Activated B cell treated with CpG ODN at 0.5 μM for 24 hours (primary cell): ENCODE measurements at places on chromosomes 7 and 10. TPM values are rescaled to one million over a fixed set of nuclear protein-coding genes. Genes with fewer than 3 reads are reported as not detected.

GRCh38 chr7:24851786-24852185 is 94.5 kb upstream of the GSDME start:
- H3K4me1 ChIP-seq: peaks cover 7% of the 10 kb centered on the region
- DNase-seq: no peak
- H3K4me3 ChIP-seq: no peak overlapping the region
- H3K27ac ChIP-seq: no peak overlapping the region

DNA sequence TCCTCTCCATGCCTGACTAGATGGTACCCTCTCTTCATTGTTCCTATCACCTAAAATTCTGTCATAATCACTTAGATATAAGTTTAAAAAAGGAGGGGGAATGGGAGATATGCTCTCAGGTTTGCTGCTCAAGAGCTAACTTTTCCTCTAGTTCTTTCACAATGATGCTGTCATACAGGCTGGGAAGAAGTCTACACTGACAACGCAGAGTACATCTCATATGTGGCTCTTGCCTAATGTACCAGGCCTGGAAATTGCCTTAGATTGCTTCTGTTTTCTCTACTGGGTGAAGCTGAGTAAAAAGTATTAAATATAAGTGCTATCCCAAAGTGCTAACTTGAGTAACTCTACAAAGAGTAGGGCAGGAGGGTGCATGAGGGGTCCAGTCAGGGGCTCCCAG is 43.8 kb upstream of the BET1 start:
- H3K4me1 ChIP-seq: peaks cover 74% of the 10 kb centered on the region
- peak overlapping the region; percentile 82 for H3K27ac ChIP-seq
- H3K27me3 ChIP-seq: no peaks in the 10 kb centered on the region
- no peak for DNase-seq
- H3K4me3 ChIP-seq: peak overlapping the region; percentile 13

DNA sequence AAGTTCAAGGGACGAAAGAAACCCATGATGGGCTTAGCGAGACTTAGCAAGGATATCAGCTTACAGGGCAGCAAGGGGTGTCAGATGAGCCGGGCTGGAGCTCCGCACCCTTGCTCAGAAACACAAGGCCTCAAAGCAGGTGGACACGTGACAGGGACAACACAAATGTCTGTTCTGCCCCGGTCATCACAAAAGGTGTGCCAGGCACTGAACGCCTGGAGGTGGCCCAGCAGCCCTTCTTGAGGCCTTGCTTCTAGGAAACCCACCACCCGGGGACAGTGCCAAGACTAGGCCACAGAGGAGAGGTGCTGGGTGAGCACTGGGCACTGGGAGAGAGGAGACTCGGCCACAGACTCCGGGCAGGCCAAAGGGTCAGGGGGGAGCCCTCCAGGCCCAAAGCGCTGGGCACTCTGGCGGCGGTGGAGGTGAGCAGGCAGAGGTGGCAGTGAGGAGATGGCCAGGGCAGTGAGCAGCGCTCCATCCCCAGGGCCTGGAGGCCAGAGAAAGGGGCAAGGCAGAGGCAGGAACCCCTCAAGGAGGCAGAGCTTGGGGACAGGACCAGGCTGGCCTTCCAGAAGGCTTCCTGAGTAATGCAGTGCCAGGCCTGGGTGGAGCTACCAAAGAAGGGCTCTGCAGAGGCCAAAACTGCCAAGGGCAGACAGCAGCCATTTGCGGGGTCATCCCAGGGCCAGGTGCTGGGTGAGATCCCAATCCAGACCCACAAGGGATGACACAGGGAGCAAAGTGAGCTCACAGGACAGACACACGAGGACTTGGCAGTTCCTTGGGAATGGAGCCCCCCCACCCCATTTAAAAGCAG is 22.7 kb downstream of the EBF3 start:
- peaks cover 9% of the 10 kb centered on the region for H3K27me3 ChIP-seq
- H3K36me3 ChIP-seq: no peaks in the 10 kb centered on the region
- DNase-seq: no peak
- H3K4me1 ChIP-seq: no peaks in the 10 kb centered on the region

The OR2A1 gene
- total RNA-seq: 0.05 TPM in 1 of 2 replicates, not detected in the other

DNA sequence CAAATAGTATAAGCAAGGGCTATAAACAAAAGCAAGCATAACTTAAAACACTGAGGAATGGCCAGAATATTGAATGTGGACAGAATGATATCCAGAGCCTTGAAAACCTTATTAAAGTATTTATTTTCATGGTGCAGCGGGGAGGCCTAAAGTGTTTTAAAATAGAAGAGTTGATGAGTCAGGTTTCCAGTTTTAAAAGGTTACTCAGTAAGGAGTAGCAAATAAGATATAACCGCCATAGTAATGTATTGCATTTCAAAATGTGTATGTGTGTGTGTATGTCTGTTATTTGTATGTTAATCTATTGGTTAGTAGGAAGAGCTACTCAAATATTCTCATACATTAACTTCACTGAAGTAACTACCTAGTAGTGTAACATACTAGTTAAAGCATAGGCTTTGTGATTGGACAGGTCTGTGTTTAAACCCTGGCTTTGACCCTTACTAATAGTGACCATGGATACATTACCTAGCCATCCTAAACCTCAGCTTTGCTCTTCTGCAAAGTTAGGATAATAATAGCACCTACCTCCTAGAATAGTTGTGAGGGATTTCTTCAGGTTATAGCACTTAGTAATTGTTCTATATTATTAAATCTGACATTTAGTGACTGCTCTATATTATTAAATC is 16.9 kb downstream of the CUTC start:
- H3K4me3 ChIP-seq: no peak overlapping the region
- H3K36me3 ChIP-seq: peaks cover 79% of the 10 kb centered on the region
- H3K4me1 ChIP-seq: no peaks in the 10 kb centered on the region
- DNase-seq: no peak
- no peak overlapping the region for H3K27ac ChIP-seq

GRCh38 chr10:35639728-35640401 is 2.2 kb downstream of the FZD8 start:
- H3K27me3 ChIP-seq: peaks cover 44% of the 10 kb centered on the region
- peaks cover 30% of the 10 kb centered on the region for H3K4me1 ChIP-seq
- H3K36me3 ChIP-seq: no peaks in the 10 kb centered on the region
- no peak for DNase-seq

GRCh38 chr10:60677531-60678129 is 100.6 kb upstream of the CDK1 start:
- no peak overlapping the region for H3K27ac ChIP-seq
- H3K4me3 ChIP-seq: no peak overlapping the region
- H3K27me3 ChIP-seq: peaks cover 4% of the 10 kb centered on the region
- no peak for DNase-seq
- H3K4me1 ChIP-seq: no peaks in the 10 kb centered on the region

- H3K27ac ChIP-seq: peak overlapping the region; percentile 53
- H3K36me3 ChIP-seq: no peaks in the 10 kb centered on the region
- DNase-seq: no peak
These were observed 980 bp upstream of the SH2B2 start for GRCh38 chr7:102285540-102286236.

- no peak overlapping the region for H3K27ac ChIP-seq
- no peak overlapping the region for H3K4me3 ChIP-seq
- H3K27me3 ChIP-seq: peaks cover 2% of the 10 kb centered on the region
- H3K4me1 ChIP-seq: peaks cover 52% of the 10 kb centered on the region
- no peaks in the 10 kb centered on the region for H3K36me3 ChIP-seq
These were observed 185.5 kb downstream of the ZMYND11 start for GRCh38 chr10:320771-321170.

DNA sequence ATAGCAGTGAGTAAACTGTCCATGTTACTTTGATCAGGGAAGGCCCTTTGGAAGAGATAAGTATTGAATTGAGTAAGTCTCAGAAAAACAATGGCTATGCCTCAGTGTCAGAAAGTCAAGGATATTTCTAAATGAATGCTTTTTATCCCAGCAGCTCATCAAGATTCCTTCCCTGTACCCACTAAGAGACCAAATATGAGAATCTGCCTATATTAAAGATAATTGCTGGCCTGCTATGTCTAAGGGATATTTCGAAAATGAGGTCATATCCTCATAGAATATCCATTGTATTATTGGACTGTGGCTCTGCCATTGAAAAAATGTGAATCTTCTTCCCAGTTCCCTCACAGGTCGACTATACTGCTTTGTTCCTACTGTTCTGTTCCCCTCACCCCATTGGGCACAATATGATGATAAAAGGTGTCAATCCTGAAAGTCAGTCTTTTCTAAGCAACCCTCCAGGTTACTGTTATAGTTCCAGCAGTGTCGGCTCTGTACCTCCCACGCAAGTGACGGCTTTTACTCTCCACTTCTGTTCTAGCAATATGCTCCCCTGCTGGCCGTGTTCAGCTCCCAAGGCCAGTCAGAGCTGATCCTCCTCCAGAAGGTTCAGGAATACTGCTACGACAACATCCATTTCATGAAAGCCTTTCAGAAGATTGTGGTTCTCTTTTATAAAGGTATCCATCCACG is 51.7 kb downstream of the BZW2 start:
- no peak overlapping the region for H3K27ac ChIP-seq
- H3K4me1 ChIP-seq: no peaks in the 10 kb centered on the region
- DNase-seq: no peak
- H3K27me3 ChIP-seq: no peaks in the 10 kb centered on the region

GRCh38 chr10:105473170-105473569 is 832.1 kb downstream of the SORCS3 start:
- H3K27ac ChIP-seq: no peak overlapping the region
- no peaks in the 10 kb centered on the region for H3K36me3 ChIP-seq
- H3K4me1 ChIP-seq: no peaks in the 10 kb centered on the region
- no peaks in the 10 kb centered on the region for H3K27me3 ChIP-seq
- no peak overlapping the region for H3K4me3 ChIP-seq
- no peak for DNase-seq

DNA sequence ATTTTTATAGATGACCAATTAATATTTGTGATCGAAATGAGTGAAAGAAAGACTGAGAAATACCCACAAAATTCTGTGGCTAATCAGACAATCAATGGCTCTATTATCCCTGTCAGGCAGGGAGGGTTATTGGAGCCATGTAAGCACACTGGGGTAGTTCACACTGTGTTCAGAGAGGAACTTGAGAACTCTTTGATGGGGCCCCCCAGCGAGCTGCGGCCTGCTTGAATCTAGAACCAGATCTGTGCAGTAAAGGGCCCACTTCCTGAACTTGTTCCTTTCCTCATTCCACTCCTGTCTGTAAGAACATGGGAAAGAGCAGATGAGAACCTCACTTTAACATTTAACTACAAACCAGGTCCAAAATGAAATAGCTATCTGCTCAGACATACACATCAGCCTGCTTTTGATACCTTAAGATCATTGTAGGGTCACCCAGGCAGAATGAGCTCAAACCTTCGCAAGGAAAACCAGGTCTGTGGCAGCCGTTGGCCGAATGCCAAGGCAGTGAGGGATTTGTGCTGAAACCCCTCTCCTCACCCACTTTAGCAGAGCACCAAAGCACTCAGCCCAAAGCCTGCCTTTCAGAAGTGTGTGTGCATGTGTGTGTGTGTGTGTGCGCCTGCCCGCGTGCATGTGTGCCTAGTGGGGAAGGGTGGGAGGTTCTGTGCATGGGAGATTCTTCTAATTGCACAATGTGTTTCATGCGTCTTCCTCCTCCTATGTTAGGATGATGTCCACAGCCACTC is 365.6 kb upstream of the MGMT start:
- H3K36me3 ChIP-seq: no peaks in the 10 kb centered on the region
- H3K27ac ChIP-seq: no peak overlapping the region
- no peaks in the 10 kb centered on the region for H3K27me3 ChIP-seq
- H3K4me3 ChIP-seq: no peak overlapping the region
- DNase-seq: no peak
- no peaks in the 10 kb centered on the region for H3K4me1 ChIP-seq

- no peaks in the 10 kb centered on the region for H3K36me3 ChIP-seq
- H3K4me1 ChIP-seq: no peaks in the 10 kb centered on the region
- DNase-seq: no peak
- H3K27me3 ChIP-seq: no peaks in the 10 kb centered on the region
- H3K4me3 ChIP-seq: no peak overlapping the region
These were observed 409.0 kb upstream of the LRRN3 start for GRCh38 chr7:110681941-110682340.

GRCh38 chr7:145732521-145732920 is 384.1 kb upstream of the CNTNAP2 start:
- H3K27ac ChIP-seq: no peak overlapping the region
- no peak overlapping the region for H3K4me3 ChIP-seq
- no peak for DNase-seq
- H3K4me1 ChIP-seq: no peaks in the 10 kb centered on the region
- H3K27me3 ChIP-seq: no peaks in the 10 kb centered on the region

- H3K4me1 ChIP-seq: peaks cover 86% of the 10 kb centered on the region
- H3K27ac ChIP-seq: peak overlapping the region; percentile 84
- DNase-seq: no peak
- no peak overlapping the region for H3K4me3 ChIP-seq
These were observed 29.8 kb downstream of the SYPL1 start for GRCh38 chr7:106082087-106082854.

GRCh38 chr7:124420367-124420766 is 345.2 kb downstream of the GPR37 start:
- no peaks in the 10 kb centered on the region for H3K27me3 ChIP-seq
- no peaks in the 10 kb centered on the region for H3K4me1 ChIP-seq
- DNase-seq: no peak
- no peak overlapping the region for H3K4me3 ChIP-seq
- no peaks in the 10 kb centered on the region for H3K36me3 ChIP-seq
- H3K27ac ChIP-seq: no peak overlapping the region

DNA sequence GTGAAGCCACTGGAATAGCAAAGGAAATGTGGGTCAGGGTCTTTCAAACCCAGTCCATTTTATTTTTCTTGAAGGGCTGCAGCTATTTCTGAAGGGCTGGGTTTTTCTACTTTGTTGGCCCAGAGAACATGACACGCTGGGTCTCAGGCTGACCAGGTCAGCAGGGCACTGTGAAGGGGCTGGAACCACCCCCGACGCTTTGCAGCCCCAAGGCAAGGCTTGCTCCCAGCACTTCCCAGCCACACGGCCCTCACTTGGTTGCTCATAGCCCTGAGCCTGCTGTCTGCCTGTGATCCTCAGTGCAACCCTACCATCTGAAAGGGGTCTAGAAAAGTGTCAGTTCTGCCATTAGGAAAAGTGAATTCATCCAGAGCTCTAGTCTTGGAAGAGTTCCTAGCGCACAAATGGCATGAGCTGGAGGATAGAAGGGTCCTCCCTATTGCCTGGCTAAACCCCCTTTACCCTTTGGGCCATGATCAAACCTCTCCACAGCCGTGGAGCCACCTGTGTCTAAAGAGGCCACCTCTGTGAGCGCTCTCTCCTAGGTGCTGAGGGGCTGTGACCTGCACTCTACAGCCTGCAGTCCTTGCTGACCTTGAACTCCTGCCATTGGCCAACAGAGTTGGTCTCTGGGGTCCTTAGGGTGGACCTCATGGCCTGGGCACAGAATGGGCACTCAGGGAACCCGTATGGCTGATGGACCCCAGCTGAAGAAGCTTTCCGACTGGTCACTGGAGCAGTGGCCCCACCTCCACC is 132.0 kb downstream of the RGS10 start:
- no peak overlapping the region for H3K4me3 ChIP-seq
- no peaks in the 10 kb centered on the region for H3K27me3 ChIP-seq
- peaks cover 18% of the 10 kb centered on the region for H3K4me1 ChIP-seq
- H3K36me3 ChIP-seq: peaks cover 23% of the 10 kb centered on the region
- no peak overlapping the region for H3K27ac ChIP-seq
- DNase-seq: no peak

The ANK3 gene
- 4.0 and 4.2 TPM in 2 replicates for total RNA-seq
